Heart right ventricle (tissue), 16 donors: ENCODE measurements at places on chromosomes 11 and 22.

DNA sequence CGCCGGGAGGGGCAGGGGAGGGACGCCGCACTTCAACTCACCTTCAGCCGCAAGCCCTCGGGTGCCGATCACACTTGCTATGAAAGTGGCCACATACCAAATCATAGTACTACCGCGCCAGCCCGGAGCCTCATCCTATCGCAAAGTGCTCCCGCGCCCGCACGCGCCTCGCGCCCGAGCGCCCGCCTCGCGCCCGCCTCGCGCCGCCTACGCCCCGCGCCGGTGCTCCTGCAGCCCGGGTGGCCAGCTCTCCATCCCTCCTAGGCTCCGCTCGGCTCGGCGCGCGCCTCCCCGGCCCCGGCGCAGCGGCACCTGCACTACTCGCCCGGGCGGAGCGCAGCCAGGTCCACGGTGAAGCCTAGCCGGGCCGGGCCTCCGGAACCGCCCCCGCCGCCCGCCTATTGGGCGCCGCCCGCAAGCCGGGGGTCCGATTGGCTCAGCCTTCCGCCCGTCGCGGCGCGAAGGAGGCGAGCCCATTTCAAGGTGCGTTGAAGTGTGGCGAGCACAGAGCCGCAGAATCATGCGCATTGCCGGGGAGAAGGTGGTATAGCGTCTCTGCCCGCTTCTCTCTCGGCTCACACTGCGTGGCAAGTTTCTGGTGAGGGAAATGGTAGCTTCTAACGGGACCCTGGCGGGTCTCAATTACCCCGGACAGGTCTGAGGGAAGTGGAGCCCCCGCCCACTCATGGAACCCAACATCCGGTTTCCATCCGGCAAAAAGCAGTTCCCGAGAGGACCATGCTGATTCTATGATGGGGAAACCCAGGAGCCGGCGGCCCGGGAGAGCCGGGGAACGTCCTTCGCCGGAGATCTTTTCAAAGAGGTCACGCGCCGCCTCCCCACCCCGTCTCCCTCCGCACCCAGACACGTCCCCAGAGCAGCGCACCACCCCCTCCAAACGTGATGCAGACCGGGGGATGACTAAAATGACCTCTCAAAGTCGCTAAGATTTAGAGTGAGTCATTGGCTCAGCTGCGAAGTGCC, at the start of gene IGSF9B:
IGSF9B (minus strand) TSS at position 319 of the 984 bp plus-strand sequence; CDS start at position 105, 214 bp downstream.
- peaks cover 30% of the 10 kb centered on the region for H3K4me1 ChIP-seq
- peak within 1 kb of the TSS; percentile 67 for H3K27ac ChIP-seq
- no peaks in the 10 kb centered on the region for H3K36me3 ChIP-seq
- peaks cover 16% of the 10 kb centered on the region for H3K27me3 ChIP-seq

DNA sequence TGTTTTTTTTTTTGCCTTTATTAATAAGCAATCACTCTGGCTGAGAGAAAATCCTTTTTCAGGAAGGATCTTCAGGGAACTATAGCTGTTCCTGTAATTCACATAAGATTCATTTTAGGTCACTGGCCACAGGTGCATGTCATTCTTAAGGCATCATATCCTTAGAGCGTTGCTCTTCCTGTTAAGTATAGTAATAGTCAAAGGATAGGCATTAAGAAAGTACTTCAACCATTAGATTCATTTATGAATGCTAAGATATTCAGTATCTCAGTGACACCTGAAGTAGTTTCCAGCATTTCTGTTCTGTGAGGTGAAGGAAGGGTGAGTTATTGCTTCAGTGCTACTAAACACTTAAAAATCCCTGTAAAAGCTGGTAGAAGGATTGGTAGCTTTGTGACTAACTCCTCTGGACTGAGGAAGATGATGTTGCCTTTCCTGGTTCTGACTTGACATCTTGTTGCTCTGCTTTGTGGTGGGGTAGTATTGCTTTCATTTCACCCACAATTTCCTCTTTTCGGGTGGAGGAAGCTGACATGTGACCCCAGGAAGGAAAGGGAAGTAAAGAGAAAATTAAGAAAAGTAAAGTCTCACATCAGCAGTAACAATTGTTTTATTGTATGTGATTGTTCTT, 34.7 kb downstream of the RNF169 start:
- H3K36me3 ChIP-seq, result no peaks in the 10 kb centered on the region
- no peak overlapping the region for H3K27ac ChIP-seq
- no peak overlapping the region for H3K4me3 ChIP-seq
- no peaks in the 10 kb centered on the region for H3K4me1 ChIP-seq
- peak; percentile 10 for DNase-seq

GRCh38 chr11:92969634-92970347, at the start of gene MTNR1B:
Gene MTNR1B, plus strand, starts transcription at chr11:92969651. Its CDS starts 75 bp downstream, at chr11:92969726.
- no peak within 1 kb of the TSS for H3K27ac ChIP-seq
- peaks cover 22% of the 10 kb centered on the region for H3K27me3 ChIP-seq
- no peak within 1 kb of the TSS for H3K4me3 ChIP-seq

DNA sequence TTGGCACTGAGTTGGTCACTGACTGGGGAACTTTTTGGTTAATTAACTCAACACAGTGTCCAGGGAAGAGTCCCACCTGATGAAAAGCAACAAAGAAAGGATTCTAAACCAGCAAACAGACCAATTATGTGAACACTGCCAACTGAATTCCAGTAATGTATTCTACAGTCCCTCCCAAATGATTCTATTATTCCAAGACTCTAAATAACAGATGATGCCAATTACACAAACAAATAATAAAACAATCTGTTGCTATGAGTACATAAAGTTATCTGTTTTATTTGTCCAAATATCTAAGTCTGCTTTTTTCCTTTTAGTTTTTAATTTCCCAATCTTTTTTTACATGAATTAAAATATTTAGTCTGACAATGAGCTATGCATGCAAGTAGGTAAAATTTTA, 98.3 kb upstream of the TP53AIP1 start:
- no peak for DNase-seq
- H3K4me1 ChIP-seq, result no peaks in the 10 kb centered on the region
- no peaks in the 10 kb centered on the region for H3K27me3 ChIP-seq
- no peaks in the 10 kb centered on the region for H3K36me3 ChIP-seq

DNA sequence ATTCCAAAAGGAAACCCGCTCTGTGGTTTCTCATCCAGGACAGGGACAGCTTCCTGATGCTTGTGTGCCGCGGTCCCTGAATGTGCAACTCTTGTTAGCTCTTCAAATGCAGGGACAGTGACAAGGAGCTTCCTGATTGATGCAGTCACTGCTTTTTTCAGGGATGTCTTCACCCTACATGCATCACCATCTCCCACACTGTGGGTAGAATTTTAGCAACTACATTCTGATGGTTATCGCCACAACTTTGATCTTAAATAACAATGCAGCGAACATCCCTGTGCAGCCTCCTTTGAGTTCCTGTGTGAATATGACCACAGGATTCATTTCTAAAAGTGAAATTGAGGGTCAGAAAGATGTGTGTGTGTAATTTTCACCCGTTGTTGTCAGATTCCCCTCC, 115.0 kb downstream of the GGTLC2 start:
- DNase-seq, result no peak
- no peaks in the 10 kb centered on the region for H3K36me3 ChIP-seq
- H3K27ac ChIP-seq, result no peak overlapping the region
- no peak overlapping the region for H3K4me3 ChIP-seq

DNA sequence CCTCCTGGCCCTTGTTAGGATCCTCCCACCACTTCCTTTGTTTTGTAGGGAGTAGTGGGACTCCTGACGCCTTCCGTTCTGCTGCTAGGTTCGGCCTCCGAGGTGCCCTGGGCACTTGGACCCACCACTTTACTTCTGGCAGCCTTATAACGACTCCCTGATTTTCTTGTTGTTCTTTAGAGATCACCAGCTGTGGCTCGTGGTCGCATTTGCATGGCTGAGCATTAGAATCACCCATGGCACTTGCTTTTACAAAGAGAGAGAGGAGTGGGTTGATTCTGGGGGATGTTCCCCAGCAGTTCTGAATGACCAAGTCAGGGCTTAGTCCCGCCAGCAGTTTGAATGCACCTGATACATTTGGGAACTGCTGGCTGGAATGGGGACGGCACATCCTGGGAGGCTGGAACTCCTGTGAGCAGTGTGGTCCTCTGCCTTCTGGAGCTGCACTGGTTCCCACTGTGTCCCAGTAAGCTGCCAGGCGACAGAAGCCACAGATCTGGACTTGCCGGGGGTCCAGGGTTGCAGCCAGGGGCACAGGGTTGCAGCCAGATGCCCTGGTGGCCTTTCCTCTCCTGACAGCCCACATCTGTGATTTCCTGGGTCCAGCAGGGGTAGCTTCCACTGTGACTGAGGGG, 4.1 kb downstream of the TUB start:
- peaks cover 61% of the 10 kb centered on the region for H3K4me1 ChIP-seq
- H3K27ac ChIP-seq, result no peak overlapping the region
- H3K4me3 ChIP-seq, result no peak overlapping the region
- no peak for DNase-seq
- no peaks in the 10 kb centered on the region for H3K36me3 ChIP-seq

DNA sequence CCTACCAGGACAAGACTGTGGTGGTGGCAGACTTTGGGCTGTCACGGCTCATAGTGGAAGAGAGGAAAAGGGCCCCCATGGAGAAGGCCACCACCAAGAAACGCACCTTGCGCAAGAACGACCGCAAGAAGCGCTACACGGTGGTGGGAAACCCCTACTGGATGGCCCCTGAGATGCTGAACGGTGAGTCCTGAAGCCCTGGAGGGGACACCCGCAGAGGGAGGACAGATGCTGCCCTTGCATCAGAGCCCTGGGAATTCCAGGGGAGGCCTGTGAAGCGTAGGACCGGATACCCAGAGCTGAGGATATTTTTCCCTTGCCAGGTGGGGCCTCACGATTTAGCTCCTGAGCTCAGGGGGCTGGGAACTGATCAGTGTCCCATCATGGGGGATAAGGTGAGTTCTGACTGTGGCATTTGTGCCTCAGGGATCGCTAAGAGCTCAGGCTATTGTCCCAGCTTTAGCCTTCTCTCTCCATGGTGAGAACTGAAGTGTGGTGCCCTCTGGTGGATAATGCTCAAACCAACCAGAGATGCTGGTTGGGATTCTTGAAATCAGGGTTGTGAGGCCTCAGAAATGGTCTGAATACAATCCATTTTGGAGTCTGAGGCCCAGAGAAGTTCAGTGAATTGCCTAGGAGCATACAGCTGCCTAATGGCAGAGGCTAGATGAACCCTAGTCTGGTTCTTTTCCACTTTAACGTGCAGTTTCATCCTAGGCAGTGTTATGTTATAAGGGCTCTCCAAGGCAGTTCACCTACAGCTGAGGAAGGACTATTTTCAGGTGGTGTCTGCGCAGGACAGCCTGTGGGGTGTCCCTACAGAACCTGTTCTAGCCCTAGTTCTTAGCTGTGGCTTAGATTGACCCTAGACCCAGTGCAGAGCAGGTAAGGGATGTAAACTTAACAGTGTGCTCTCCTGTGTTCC, 19.5 kb downstream of the PIK3IP1 start:
- H3K27me3 ChIP-seq, result no peaks in the 10 kb centered on the region
- H3K36me3 ChIP-seq, result peaks cover 2% of the 10 kb centered on the region
- H3K27ac ChIP-seq, result peak overlapping the region; percentile 41
- H3K4me1 ChIP-seq, result no peaks in the 10 kb centered on the region

DNA sequence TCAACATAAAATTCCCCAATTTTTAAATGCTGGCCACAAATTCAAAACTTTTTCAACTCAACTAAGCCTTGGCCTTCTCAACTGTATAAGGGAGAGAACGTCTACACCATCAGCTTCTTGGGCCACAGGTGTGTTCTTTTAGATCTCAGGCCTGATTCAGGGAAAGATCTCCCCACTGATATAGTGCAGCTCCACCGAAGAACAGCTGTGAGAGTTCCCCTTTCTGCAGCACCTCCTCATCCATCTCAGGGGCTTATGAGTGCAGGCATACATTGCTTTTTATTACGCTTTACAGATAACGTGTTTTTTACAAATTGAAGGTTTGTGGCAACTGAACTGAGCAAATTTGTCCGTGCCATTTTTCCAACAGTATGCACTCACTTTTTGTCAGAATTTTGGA, 8.0 kb upstream of the CD82 start:
- no peaks in the 10 kb centered on the region for H3K27me3 ChIP-seq
- peaks cover 4% of the 10 kb centered on the region for H3K4me1 ChIP-seq
- no peak overlapping the region for H3K27ac ChIP-seq

DNA sequence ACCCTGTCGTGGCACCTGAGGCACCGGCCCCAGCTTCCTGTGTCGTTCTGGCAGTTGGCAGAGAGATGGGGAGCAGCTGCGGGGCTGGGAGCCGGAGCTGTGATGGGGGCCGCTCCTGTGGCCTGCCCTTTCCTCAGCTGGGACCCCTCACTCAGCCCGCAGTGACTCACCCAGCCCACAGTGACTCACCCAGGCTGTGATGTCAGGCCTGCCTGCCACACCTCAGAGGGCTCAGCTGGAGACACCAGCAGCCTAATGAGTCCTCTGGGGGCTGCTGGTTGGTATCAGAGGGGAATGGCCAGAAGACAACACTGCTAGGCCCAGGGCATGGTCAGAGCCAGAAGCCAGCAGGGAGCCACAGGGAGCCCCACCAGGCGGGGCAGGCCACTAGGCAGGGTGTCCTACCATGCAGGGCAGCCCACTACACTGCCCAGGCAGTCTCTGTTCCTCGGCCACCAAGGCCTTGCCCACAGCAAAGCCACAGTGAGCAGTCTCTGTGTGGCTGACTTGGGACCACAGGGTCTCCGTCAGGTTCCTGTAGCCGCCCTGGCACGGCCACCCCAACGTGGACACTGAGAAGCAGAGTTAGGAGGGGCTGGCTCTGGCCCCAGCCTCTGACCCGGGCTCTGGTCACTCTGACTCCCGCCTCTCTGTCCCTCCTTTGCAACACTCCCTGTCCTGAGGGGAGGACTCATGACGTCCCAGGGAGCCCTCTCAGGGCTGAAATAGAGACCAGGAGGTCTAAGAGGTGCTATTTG, 4.2 kb upstream of the FXYD2 start:
- H3K4me3 ChIP-seq, result no peak overlapping the region

DNA sequence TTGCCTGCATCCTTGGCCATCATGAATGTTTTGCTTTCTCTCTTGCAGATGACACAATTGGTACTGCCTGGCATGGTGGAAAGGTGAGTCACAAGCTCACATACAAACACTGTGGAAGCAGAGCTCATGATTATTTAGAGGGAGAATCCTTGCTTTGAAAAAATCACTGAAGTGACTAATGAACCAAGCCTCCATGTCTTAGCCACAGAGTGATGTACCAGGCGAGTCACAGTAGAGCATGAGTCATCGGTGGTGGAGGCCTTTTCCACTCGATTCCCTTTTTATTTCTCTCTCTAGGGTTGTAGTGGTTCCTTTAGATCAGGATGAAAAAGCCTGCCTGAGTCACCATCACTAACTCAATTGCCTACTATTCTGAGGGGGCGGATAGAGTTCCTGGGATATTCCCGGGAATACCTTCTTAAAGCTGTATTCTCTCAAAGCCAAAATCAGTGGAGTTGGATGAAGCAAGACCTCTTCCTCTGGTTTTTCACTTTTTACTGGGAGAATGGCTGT, 49.6 kb upstream of the ALKBH3 start:
- no peaks in the 10 kb centered on the region for H3K27me3 ChIP-seq
- H3K4me3 ChIP-seq, result no peak overlapping the region
- no peak overlapping the region for H3K27ac ChIP-seq
- H3K4me1 ChIP-seq, result no peaks in the 10 kb centered on the region
- no peaks in the 10 kb centered on the region for H3K36me3 ChIP-seq

- H3K27me3 ChIP-seq, result no peaks in the 10 kb centered on the region
- peaks cover 47% of the 10 kb centered on the region for H3K4me1 ChIP-seq
- no peaks in the 10 kb centered on the region for H3K36me3 ChIP-seq
- DNase-seq, result no peak
Observed at GRCh38 chr22:26554956-26555355, 35.0 kb downstream of the TPST2 start.

- no peak for DNase-seq
- H3K27me3 ChIP-seq, result no peaks in the 10 kb centered on the region
- no peaks in the 10 kb centered on the region for H3K4me1 ChIP-seq
Observed at GRCh38 chr11:19433367-19433766, 192.6 kb upstream of the E2F8 start.

GRCh38 chr22:19619144-19620009, 94.9 kb upstream of the SEPTIN5 start:
- H3K27ac ChIP-seq, result no peak overlapping the region
- peaks cover 17% of the 10 kb centered on the region for H3K4me1 ChIP-seq
- no peak overlapping the region for H3K4me3 ChIP-seq
- H3K27me3 ChIP-seq, result peaks cover 9% of the 10 kb centered on the region

- no peaks in the 10 kb centered on the region for H3K27me3 ChIP-seq
- H3K27ac ChIP-seq, result no peak overlapping the region
- no peak overlapping the region for H3K4me3 ChIP-seq
- no peak for DNase-seq
Observed at GRCh38 chr11:117704395-117705100, 92.5 kb downstream of the DSCAML1 start.
